ENCODE measurements at places on chromosomes 1 and 21.

DNA sequence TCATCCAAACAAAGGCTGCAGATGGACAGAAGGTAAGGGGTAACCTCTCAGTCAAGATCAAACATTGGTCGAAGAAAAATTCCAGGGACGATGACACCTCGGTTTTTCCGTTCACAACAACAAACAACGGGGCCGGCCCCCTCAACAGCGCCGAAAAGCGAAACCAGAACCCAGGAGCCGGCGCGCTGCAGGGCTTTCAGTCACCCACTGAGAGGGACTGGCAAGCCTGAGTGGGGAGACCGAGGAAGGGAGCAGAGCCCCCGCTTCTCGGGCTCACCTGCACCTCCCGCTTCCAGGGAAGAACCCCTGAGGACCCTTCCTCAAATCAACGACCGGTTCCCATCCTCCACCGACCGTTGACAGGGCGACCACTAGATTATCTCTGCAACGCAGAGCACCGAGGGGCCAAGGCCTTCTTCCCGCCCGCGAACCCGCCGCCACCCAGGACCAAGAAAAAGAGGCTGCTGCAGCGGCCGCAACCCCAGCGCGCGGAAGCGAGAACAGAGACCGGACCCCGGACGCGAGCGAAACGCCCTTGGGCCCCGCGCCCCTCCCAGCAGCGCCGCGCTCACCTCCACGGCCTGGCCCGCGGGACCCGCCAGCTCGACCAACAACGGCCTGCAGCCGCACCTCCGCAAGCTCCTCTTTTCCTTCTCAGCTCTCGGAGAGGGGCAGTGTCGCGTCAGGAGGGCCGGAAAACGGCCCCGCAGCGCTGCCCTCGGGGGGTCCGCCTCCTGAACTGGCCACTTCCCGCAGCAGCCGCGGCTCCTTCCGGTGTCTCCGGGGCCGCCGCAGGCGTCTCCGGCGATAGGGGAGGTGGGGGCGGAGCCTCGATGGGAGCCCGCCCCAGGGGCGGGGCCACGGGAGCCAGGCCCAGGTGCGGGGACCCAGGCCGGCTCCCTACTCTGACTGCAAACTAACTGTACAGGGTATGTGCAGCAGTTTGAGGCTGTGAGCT lies at the start of gene USP33:
USP33 (minus strand) TSS at position 782 of the 958 bp plus-strand sequence. CDS start 18,155 bp downstream, outside the sequence.
- DNase-seq = peak; percentile 88

- peak; percentile 35 for DNase-seq
These were observed 18.5 kb downstream of the SH3BP5L start for GRCh38 chr1:248807067-248807737.

DNA sequence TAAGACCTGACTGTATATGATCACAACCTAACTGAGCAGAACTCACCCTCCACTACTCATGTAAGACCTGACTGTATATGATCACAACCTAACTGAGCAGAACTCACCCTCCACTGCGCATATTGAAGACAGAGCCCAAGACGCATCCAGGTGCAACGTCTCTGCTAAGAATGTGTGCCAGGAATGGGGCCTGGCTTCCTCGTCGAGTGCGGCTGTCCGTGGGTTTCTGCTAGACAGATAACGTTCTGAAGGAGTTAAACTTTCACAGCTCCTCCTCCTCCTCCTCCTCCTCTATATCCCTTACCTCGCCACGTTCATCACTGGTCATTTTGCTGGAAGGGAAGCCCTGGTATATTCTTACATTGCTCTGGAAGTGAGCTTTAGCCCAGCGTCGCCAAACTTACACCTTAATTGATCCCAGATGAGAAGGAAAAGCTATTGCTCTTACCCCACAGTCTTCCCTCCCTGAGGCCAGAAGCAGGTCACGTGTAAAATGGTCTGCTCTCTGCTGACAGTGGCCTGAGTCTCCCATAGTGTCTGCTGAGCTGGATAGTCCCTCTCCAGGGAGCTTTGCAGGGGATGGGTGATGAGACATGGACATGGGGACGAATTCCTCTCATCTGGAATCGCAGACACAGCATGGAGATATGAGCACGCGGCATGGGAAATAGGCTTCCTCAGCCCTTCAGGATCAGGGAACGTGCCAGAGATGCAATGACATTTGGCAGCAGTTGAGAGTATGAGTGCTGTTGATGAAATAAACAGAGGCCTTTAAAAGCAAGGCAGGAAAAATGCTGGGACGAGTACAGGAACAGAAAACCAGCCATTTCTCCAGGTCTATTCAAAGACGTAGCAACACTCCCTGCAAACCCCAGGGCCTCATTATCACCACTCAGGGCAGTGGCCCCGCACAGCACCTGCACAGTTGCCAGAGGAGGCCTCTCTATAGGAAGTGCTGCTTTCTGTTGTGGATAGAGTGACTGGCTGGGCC lies 528.1 kb downstream of the KIF26B start:
- DNase-seq = peak; percentile 25

DNA sequence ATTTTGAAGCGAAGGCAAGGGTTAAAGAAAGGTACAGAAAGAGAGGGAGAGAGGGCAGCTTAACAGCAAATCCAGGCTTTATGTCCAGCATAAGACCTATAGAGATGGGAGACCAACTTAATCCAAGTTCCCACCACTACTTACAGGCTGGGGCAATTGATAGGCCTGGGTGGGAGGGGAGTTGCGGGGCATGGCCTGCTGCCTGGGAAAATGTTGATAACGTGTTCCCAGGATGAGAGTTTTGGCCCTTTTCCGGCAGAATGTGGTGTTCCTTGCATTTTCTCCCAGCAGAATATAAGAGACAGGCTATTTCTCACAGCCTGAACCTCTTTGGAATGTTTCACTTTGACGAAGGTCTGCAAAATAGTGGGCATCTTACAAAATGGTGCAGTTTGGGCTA lies 34.9 kb upstream of the PLA2G5 start:
- DNase-seq = no peak

DNA sequence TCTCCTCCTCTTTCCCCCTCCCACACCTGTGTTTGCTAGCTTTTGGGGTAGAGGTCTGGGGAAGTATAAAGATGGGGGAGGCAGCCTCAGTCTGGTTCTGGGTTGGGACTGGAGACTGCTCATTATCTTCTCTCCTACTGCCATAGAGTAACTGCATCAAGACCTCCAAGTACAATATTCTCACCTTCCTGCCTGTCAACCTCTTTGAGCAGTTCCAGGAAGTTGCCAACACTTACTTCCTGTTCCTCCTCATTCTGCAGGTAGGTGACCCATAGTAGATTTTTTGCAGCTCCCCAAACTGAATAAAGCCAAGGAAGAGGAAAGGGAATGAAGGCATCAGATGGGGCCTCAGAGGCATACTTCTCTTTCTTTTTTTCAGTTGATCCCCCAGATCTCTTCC lies 5.3 kb downstream of the ATP8B2 start:
- no peak for DNase-seq

- no peak for DNase-seq
These were observed 124.7 kb upstream of the KIAA0040 start for GRCh38 chr1:175317309-175317708.

GRCh38 chr1:240575981-240576662 lies 35.8 kb downstream of the GREM2 start:
- no peak for DNase-seq

- no peak for DNase-seq
These were observed 28.1 kb upstream of the LMO4 start for GRCh38 chr1:87300628-87301027.

DNA sequence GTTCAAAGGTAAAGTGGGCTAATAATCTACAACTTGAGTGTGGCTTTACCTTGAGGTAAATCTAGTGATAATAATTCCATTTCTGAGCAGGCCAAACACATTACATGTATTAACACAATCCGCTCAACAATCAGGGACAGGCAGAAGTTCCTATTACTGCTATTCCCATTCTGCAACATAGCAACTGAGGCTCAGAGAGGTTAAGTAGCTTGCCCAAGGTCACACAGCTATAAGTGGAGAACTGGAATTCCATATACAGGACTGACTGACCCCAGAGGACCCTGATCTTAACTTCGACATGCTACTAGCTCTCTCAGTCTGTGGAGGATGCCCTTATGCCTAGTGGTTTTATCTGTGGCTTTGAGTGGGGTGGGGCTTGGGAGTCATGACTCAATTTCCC lies 110.1 kb downstream of the TRABD2B start:
- DNase-seq = no peak

DNA sequence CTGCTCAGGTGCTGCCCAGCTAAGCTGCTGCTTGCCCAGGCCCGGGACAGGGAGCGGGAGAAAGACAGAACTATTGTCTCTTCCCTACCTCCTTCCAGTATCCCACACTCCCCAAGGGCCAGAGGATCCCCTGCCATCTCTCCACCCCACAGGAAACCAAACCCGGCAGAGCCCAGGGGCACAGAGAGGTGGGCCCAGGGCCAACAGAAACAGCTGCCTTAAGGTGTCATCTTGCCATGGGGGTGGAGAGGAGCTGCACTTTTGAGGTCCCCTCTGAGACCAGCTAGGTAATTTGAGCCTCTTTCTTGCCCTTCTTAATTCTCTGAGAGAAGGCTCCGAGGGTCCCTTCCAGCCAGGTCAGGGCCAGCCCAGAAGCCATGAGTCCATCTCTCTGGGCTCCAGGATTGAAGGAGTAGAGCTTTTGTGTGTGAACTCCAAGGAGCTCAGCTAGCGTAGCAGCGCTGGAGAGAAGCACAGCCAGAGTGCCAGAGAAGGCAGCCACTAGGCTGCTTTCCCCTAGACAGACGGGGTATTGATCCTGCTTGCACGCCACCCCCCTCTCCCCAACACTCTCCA lies 9.7 kb upstream of the GPR61 start:
- no peak for DNase-seq

DNA sequence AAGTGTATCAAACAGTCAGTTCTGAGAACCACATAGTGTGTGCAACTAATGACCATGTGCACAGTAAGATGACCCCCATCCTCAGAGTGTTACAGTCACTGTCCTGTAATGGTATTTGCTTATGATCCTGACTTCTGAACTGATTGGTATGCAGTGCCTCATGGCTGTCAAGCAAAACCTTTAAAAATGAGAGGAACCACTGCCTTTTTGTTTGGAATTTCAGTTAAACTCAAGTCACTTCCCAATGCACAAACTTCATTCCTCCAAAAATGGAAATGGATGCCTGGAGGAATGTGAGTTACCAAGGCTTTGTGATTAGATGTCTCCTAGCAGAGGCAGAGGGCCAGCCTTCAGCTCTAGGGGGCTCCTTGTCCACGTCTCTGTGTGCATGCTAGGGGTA lies 10.5 kb downstream of the C1orf198 start:
- DNase-seq = no peak

- DNase-seq = no peak
These were observed 30.0 kb downstream of the KCND3 start for GRCh38 chr1:111959436-111959835.

- no peak for DNase-seq
These were observed 37.2 kb upstream of the PGBD5 start for GRCh38 chr1:230463326-230463725.

DNA sequence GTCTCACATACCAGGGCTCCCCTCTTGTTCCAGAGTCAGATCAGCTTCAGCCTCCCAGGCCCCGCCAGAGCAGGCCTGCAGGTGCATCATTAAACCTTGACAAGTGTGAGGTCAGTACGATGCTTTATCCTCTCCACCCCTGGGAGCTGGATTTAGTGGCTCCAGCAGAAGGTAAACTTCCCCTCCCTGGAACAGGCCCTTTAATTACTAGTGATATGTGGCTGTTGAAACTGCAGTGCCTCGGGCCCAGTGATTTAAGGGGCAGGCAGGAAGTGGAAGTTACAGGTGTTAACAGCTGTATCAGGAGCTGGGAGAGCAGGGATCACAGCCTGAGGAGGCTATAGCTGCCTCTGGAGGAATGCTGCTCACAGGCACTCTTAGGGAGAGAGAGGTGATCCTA lies 132.4 kb upstream of the KLHDC7A start:
- peak; percentile 8 for DNase-seq

DNA sequence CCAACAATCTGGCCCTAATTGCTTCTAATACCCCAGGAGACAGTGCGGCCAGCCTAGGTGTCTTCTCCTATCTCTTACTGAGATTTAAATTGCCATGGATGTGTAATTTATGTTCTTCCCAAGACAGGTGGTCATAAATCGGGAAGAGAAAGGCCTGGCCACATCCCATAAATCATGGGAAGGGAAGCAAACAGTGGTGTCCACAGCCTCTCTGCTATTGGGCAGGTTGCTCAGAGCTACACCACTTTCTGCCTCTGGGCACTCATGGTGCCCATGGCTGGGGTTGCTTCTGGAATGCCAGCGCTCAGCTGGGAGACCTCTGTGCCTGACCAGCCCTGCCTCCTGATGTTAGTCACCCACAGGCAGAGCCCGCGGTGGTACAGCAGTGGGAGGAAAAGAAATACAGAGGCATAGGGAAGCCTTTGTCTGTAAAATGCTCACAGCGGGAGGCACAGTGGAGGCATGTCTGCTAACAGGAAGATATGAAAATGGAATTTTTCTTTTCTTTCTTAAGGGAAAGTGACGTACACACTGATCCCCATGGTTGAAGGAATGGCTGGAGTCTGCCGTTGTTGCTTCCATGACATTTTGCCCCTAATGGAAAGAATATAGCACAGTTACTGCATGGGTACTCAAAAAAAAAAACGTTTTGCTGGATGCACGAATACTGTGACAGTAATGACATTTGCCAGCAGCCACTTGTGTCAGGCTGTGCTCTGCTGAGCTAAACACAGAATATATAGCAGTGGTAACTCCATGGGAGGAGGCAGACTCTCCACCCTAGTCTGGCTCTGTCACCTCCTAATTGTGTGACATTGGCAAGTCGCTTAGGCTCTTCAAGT lies 21.9 kb downstream of the MTARC1 start:
- DNase-seq = no peak

DNA sequence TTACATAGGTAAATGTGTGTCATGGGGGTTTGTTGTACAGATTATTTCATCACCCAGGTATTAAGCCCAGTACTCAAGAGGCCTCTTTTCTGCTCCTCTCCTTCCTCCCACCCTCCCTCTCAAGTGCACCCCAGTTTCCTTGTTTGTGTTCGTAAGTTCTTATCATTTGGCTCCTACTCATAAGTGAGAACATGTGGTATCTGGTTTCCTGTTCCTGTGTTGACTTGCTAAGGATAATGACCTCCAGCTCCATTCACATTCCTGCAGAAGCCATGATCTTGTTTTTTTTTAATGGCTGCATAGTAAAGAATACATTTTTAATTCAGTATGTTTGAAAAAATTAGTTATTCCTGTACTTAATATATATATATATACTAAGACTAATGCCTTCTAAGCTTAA lies 107.7 kb downstream of the CLDN17 start:
- no peak for DNase-seq

- no peak for DNase-seq
These were observed 24.6 kb downstream of the CLSPN start for GRCh38 chr1:35745124-35745730.

GRCh38 chr1:224433041-224433691 lies 1.4 kb downstream of the WDR26 start:
- DNase-seq = peak; percentile 25

Data from NCI-H1436 (cell line).